Fibroblast of skin of left biceps (primary cell): ENCODE measurements at places on chromosomes 11 and 22.

DNA sequence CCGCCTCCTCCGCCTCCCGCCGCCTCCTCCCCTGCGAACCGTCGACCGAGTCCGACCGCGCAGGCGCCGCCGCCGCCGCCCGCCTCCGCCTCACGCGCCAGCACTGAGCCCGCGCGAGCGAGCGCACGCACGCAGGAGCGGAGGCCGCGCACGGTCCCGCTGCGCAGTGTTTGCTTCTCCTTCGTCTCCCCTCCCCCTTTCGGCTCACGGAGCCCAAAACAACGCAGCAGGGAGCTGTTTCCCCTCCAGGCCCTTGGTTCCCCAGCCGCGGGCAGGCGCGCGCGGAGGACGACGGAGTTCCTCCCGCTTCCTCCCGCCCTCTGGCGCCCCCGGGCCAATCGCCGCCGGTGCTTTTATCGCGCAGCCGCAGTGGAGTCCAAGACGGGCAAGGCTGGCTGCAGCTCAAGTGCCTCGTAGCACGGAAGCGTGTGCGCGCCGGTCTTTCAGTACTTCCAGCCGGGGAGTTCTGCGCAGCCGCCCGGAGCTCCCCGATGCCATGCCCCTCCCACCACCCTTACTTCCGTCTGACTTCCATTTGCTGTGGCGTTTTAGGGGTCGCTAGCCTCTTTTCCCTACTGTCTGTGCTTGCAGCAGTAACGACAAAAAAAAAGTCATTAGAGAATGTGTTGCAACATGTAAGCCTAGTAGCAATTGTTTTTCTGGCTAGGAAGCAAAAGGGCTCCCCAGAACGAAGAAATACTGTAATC lies at the start of gene HNRNPUL2:
Gene HNRNPUL2 (minus strand): TSS at position 293 of the 707 bp plus-strand sequence. CDS start 301 bp downstream, outside the sequence.
- peak; percentile 99 for DNase-seq

DNA sequence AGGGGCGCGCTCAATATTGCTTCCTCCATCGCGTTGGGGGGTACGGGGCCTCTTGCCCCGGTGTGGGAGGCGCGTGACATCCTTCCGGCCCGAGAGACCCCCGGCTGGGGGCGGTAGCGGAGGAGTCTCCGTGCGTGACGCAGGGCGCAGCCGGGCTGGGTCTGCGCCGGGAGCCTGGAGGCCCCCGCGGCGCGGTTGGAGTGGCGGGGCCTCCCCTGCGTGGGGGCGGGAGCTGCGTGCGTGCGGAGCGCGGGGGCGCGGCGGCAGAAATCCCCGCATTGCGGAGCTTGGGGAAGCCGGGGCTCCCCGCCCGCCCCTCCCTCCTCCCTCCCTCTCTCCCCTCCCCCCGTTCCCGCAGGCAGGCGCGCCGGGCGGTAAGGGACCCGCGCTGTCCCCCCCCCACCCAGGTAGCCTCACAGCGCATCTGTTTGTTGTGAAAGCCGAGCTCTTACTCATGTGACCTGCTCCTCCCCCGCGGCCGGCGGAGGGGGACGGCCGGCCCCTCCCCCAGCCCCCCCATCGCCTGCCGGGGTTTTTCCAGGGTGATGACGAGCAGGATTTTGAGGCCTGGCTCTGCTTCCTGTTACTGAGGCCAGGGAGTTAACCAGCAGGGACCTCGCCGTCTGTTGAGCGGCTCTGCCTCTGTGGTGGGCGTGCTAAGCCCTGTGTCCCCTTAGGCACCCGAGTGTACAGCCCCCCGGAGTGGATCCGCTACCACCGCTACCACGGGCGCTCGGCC lies 1.6 kb downstream of the PIM3 start:
- peak; percentile 80 for DNase-seq

DNA sequence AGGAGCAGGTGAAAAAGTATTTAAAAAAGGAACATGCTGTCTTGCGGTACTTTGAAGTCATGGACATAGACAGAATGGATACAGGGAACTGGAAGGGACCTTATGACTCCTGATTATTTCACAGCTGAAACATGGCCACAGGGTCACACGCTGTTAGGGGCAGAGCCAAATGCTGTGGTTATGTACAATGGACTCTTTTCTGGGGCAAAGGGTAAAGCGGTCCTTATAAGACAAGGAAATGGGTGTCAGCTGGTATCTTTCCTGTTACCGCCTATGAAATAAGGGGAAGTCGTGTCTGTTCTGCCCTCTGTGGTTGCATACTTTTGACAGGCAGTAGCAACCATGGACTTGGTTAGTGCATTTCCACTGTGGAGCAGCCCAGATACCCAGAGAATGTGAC lies 12.8 kb upstream of the ST14 start:
- no peak for DNase-seq

- no peak for DNase-seq
These were observed 188.1 kb downstream of the CNTN5 start for GRCh38 chr11:99208813-99209212.

- DNase-seq, result no peak
These were observed 2.8 kb downstream of the PDXP start for GRCh38 chr22:37661160-37661924.

GRCh38 chr11:61728940-61729219 lies 23.6 kb upstream of the MYRF start:
- no peak for DNase-seq

GRCh38 chr11:120883404-120884080 lies 140.4 kb upstream of the TBCEL start:
- DNase-seq, result no peak

GRCh38 chr11:130024361-130024760 lies 21.7 kb upstream of the PRDM10 start:
- no peak for DNase-seq

DNA sequence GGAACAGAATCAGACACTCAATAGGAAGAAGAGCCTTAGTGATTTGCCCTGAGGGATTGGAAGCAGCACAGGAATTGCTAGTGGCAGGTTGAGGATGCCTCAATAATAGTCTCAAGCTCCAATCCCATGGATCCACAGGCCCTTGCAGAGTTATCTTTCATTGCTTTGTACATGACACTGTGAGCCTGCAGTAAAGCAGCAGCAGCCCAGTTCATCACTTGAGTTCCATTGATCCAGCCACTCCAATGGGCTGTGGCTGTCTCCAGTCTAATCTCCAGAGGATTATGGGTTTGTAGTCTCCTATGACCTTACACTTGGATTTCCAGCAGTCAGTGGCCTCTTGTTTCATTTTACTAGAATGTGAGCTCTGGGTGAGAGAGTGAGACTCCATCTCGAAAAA lies 45.4 kb downstream of the AAMDC start:
- DNase-seq, result no peak
